AG10803 (cell line): ENCODE measurements at places on chromosomes 2 and 18.

- DNase-seq = no peak
Observed at GRCh38 chr2:240098349-240098748, 37.8 kb downstream of the COPS9 start.

DNA sequence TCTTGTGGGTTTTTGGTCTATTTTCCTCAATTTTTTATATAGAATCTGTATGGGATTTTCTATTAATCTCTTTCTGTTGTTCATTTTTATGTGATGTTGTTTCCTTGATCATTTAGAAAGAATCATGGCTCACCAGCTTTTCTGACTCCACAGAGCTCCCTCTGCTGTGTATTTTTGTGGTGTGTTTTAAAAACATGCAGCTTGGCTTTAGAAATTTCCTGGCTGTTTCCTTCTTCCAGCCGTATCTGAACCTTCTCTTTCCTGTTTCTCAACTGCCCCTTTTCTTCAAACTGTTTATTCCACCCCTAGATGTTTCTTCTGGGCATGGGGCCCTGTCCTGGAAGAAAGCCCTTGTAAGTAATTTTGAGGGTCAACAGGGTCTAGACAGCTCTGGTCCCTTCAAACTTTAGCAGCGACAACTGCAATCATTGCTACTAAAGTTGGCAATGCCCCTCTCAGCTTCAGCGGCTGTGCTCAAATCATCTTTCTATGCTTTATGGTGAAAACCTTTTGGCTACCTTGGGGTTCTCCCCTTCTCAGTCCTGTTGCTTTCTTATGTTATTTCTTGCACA lies 17.6 kb upstream of the COPS8 start:
- no peak for DNase-seq

- peak; percentile 3 for DNase-seq
Observed at GRCh38 chr18:74113711-74114110, 33.9 kb downstream of the FBXO15 start.

DNA sequence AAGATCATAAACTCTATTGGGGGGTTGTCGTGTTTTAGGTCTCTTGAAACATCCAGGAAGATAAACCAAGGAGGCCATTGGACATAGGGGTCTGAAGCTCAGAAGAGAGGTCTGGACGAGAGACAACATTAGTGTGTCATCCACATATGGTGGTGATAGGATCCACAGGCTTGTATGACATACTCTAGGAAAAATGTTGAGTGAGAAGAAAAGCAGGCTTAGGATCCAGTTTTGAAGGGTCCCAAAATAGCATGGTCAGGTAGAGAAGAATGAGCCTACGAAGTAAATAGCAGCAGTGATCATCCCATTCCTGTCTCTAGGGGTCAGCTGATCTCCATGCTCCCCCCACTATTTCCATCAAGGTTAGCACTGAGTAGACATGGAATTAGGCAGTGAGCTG lies 166.8 kb downstream of the ANKRD30B start:
- DNase-seq = peak; percentile 25

DNA sequence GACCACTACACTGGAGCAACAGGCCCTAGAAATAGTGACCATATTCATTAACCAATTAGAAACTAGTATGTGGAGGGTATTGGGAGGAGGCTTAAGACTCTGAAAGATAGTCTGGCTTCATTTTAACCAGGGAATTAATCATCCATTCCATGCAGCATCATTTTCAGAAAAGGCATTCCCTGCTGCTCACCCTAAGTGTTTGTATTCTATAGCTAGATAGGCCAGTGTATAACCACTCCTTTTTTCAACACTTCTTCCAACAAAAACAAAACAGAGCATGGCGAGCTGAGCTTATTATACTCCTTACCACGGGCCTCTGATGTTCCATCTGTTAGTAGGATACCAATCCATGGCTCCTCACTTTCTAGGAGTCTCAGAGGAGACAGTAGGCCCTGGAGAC lies 112.0 kb upstream of the PKDCC start:
- no peak for DNase-seq

DNA sequence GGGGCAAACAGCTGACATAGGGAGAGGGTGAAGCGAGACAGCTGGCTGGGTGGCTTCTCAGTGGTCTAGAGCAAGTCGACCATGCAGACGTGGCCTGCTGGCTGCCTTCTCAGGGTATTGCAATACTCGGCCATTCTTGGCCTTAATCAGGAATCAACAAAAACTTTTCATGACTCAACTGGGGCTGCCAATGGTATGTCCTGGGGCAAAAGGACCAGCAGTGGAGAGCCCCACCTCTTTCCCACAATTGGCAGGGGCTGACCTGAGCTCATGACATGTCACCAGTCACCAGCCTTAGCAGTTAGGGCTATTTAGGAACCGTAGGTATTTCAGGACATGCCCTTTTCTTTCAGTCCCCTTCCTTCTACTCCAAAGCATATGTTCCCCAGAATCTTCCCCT lies 19.1 kb downstream of the PLA2R1 start:
- DNase-seq = no peak

DNA sequence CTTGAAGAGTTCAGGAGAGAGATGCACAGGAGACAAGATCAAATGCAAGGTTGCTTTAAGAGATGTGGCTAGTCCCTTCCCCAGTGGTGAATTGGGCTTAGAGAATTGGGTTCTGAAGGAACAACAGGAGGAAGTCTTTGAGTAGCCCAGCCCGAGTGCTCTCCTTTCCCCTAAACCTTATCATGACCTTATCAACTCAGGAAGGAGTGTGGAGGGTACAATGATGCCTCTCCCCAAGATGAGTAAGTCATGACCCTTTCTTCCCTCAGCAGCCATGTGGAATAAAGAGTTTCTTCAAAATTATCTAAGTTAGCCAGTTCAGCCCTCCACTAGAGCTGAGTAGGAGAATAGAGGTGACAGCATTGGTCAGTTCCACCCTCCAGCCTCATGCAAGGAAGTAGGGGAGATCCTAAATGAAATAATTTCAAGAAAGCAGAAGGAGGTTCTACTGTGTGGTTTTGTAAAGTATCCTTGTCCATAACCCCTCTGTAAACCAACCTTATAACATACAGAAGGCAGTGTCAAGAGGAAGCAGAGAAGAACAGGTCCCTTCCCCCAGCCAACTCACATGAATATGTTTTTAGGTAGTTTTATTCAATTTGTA lies 88.4 kb downstream of the ARHGAP15 start:
- DNase-seq = no peak

- peak; percentile 58 for DNase-seq
Observed at GRCh38 chr2:23385351-23385747, 370 bp downstream of the KLHL29 start.

DNA sequence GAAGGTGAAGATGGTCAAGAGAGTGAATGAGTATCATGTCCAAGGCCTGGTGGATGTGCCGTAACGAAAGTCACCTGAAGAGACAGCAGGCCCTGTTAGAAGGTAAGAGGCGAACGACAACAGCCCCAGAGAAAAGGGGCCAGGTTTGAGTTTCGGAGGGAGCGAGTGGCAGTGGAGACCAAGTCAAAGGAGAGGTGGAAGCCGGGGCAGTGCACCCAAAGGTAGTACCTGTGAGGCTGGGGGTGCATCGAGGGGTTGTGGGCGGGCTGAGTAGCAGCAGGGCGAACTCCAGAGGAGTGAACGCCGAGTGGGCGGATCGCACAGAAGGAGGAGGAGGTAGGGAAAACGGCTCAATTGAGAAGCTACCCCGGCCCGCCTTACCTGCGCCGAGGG lies 358 bp downstream of the USP37 start:
- DNase-seq = no peak

DNA sequence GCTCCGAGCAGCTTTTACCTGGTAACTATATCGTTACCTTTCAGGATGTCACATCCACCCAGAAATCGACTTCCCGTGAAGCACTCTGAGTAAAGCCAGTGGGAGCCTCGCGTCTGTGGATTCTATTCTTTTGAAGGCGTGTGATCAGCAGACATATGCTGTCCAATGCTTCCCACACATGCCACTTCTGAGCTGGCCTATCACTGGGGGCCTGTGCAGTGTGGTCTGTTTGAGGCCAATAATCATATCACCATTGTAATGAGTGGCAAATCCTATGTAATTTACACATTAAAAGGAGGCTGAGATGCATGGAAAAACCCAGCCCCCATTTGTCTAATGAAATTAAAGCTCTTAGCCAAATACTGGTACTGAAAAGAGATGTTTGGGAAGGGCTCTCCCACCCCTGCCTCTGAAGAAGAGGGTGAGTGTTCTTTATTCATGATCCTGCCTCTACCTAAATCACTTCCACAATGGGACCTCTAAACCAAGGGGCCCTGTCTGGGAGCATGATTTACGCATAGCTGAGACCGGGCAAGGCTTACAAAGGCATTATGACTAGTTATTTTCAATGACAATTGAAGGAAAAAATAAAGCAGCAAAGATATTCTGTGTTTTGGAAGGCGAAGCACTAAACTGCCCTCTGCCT lies 686.8 kb downstream of the ZEB2 start:
- DNase-seq = no peak

DNA sequence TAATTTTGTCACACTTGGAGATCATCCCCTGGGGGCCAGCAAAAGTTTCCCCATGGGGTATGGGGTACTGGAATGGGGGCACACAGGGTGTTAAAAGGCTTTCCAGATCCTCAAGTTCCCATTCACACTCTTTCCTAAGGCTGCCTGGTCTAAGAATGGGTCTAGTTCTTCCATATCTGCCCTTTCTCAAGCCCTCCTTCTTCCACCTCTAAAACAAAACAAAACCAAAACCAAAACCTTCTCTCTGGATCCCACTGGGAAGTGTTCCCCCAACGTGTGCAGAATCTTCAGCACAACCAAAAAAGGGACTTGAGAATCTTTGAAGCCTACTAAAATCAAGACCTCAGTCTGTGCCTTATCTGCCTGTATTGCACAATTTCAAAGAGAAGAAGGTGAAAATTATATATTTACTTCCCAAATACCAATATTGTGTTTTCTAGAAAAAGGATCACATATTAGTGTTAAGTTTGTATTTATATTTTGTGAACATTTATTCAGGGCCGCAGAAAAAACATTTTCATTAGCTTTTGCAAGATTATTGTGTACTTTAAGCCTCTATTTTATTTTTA lies 207.2 kb upstream of the TCF4 start:
- no peak for DNase-seq

- no peak for DNase-seq
Observed at GRCh38 chr2:240236217-240237111, 96.0 kb upstream of the OTOS start.
